Activated T-helper 1 cell treated with anti-CD3 and anti-CD28 coated beads, Interleukin-2, amount 50 U/mL, for 16 hours (primary cell): ENCODE measurements at places on chromosomes 12 and 14.

DNA sequence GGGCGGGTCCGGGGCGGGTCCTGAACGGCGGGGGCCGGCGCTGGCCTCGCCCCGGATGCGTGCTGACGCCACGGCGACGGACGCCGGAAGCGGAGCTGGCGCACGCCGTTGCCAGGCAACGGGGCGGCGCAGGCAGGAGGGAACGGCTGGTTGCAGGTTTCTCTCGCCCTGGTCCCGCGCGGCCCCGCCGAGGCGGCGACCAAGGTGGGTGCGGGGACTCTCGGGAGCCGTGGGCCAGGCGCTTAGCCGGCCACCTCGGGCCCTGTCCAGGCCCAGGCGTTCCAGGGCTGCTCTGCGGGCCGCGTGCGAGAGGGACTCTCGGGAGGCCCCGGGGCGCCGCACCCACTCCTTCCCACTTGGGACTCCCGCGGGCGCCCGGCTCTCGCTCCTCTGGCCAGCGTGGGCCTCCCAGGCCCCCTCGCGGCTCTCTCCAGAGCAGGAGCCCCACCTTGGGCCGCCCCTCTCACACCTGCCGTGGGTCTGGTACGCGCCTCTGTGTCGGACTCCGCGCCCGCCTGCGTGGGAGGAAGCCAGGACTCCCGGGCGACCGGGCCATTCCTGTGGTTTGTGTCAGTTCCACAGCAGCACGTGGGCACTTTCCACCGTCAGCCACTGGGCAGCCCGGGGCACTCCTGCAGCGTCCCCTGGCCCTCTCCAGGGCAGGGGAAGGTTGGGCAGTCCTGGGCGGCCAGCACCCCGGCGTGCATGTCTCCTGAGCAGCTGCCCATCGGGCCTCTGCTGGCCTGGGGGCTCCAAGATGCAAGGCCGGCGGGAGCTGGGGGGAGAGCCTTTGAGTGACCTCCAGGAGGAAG lies at the start of gene CLBA1:
Gene CLBA1, plus strand, starts transcription at position 114 of the 812 bp plus-strand sequence. Its CDS starts 644 bp downstream, at position 758.
- DNase-seq: peak; percentile 70

DNA sequence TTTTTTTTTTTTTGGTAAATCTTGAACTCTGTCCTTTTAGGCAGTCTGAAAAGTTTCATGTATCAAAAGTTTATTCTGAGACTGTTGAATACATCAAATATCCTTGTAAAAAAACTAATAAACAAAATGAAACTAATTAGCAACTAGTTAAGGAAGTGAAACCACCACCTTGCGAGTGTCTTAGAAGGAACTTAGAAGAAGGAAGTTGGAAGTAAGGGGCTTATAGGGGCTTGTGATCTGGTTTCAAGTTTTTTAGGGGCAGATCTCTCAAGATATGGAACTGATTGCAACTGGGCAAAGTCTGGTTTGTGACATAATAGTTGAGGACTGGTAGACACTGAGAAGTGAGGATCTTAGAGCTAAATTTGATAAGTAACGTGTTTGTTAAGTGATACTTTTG lies 748.8 kb downstream of the C12orf50 start:
- no peak for DNase-seq

DNA sequence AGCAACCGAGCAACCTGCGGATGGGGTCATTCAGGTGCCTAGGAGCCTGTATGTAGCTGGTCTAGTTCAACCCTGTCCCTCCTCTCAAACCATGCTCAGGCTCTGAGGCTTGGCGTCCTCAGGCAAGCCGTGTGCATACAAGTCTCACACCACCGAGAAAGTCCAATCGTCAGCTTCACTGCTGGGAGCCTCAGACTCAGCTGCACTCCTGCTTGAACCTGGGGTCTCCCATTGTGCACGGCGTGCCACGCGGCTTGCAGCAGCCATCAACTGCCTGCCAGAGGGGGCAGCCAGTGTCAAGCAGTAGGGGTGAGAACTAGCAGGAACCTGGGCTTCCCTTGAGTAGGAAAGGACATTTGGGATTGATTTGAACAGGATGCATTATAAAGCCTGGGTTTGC lies 1064.6 kb downstream of the BCL11B start:
- DNase-seq: no peak

DNA sequence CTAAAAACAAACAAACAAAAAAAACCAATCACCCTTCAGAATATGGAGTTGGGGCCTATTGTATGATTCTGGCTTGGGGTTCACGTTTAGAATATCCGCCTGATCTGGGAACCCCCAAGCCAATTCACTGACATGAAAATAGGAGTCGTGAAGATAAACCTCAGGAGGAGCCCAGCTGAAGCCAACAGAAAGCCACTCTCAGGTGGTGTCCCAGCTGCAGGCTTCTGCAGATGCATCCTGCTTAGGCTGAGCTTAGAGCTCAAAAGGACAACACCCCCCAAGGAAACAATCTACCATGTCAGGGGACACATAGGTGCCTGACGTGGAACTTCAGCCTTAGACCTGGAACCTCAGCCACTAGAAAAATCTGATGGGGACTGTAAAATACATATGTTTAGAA lies 51.9 kb downstream of the SYNE3 start:
- DNase-seq: no peak

- DNase-seq: no peak
These were observed 108.5 kb downstream of the SCARB1 start for GRCh38 chr12:124754949-124755800.

DNA sequence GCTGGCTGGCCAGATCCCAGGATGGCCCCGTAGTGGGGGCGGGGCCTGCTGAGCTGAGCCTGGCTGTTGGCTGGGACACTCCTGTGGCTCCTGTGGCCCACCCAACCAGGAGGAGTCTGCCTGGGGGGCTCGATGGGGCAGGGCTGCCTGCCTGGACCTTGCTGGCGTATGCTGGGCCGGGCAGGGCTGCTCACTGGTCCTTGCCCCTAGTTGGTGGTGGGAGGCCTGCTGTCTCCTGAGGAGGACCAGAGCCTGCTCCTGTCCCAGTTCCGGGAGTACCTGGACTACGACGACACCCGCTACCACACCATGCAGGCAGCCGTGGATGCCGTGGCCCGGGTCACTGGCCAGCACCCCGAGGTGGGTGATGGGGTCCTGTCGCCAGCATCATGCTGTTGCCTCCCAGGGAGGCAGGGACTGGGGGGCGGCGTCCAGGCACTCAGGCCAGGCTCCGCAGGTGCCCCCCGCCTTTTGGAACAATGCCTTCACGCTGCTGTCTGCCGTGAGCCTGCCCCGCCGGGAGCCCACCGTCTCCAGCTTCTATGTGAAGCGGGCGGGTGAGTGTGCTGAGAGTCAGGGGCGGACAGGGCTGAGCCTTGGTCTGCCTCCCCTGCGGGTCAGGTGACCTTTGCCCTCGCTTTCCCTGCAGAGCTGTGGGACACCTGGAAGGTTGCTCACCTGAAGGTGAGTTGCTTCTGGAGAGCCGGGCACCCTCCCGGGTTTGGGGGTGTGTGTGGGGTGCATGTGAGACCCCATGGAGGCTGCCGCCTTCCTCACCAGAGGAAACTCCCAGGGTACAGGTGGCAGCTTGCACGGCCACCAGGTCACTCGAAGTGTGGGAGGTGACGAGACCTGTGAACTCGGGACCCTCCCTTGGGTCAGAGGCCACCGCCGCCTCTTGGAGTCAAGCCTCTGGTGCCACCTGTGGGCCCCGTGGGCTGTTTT lies 3.4 kb downstream of the NOC4L start:
- no peak for DNase-seq

DNA sequence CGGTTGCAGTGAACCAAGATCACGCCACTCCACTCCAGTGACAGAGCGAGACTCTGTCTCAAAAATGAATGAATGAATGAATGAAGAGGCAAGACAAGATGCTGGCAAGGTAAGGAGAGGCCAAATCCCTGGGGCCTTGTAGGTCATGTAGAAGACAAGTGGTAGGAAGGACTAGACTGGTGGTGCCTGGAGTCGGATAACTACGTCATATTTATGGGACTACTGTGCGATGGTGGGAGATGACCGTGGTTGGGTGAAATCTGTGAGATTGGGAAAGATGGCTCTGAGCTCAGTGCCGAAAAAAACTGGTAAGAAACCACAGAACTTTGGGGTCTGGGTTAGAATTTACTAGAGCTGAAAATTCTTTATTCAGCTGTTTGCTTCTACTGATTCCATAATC lies 50.6 kb downstream of the HELB start:
- DNase-seq: no peak

- no peak for DNase-seq
These were observed 50.3 kb downstream of the TSHR start for GRCh38 chr14:81005540-81006228.

GRCh38 chr12:78888568-78888967 lies 24.0 kb downstream of the SYT1 start:
- DNase-seq: no peak

DNA sequence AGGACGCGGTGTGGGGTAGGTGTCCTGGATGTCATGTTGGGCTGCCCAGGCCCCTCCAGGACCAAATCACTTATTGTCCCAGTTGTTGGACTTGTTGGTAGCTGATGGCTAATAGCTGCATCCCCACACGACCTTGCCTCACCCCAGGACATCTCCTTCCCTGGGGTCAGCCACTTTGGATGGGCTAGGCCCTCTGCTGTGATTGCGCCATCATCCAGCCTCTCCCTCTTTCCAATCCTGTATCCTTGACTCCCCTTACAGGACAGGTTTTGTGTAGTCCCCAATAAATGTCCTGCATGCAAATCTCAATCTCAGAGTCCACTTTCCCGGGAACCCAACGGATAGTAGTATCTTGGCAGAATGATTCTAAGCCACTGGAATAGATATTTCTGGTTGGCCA lies 43.4 kb upstream of the CHST11 start:
- DNase-seq: no peak

DNA sequence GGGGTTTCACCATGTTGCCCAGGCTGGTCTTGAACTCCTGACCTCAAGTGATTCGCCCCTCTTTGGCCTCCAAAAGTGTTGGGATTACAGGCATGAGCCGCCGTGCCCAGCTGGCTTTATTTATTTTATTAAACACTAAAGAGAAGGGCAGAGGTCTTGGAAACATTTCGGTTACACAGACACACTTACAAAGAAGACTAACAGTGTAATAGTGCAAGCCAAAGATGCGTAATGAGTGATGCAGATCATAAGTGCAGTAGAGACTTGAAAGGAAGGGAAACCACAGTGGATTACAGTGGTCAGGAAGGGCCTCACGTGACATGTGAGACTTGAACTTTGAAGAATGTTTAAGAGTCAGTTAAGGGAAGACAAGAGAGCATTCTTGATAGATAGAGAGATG lies 33.9 kb upstream of the CDK17 start:
- peak; percentile 15 for DNase-seq

DNA sequence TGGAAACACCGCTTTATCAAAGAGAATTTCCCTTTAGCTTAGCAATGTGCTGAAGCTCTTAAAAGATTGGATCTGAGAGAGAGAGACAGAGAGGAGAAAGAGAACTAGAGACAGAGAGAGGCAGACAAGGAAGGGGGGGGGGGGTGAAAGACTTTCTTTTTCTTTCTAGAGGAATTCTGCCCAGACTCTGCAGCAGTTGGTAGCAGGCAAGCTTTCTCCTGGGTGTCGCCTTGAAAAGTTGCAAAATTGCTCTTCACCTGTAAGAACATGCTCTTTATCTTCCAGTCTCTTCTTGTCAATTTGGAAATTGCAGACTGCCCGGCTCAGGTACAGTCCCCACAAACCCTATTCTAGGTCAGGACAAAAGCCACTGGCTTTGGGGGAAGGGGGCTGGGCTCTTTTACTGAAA lies 2.9 kb upstream of the OTX2 start:
- DNase-seq: no peak

GRCh38 chr12:123306200-123306599 lies 34.5 kb upstream of the CDK2AP1 start:
- DNase-seq: no peak

DNA sequence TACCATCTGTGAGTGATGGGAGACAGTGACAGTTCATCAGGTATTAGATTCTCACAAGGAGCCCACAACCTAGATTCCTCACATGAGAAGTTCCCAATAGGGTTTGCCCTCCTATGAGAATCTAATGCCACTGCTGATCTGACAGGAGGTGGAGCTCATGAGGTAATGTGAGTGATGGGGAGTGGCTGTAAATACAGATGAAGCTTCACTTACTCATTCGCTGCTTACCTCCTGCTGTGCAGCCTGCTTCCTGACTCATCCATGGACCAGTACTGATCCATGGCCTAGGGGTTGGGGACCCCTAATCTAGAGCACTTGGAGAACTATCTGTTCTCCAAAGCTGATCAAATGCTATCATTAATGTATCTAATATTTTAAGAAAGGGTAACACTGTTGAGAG lies 17.7 kb downstream of the CLEC2D start:
- DNase-seq: no peak

DNA sequence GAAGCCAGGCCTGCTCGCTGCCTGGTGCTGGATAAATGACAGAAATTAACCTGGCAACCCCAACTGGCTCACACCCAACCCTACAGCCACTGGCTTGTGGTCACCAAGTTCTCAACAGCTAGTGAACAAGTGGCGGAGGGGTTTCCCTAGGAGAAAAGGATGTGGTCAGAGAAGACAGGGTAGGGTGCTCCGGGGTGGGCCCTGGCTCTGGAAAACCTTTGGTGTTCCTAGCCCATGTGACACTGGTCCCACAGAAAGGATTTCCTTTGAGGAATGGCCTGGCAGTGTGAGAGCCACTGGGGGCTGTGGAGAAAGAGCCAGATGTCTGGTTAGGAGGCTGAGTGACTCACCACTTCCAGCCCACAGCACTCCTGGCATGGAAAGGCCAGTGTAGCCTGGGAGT lies 8.7 kb downstream of the SYNE3 start:
- DNase-seq: no peak

- no peak for DNase-seq
These were observed 1.2 kb downstream of the CPSF6 start for GRCh38 chr12:69240631-69240995.

DNA sequence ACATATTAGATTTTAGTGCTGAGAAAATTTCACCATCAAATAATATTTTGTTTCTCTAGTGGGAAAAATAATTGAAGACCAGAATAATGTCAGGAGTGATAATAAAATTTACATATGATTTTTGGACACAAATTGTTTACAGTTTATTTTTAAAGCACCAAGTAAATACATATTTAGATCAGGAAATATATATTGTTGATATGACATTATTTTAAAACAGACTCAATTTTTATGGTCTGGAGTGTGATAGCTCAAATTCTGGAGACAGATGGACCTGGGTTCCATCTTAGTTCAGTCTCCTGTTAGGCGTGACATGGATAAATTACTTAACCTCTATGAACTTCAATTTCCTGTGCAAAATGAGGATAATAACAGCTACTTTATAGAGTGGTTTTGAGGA lies 135.4 kb downstream of the TPH2 start:
- DNase-seq: no peak

DNA sequence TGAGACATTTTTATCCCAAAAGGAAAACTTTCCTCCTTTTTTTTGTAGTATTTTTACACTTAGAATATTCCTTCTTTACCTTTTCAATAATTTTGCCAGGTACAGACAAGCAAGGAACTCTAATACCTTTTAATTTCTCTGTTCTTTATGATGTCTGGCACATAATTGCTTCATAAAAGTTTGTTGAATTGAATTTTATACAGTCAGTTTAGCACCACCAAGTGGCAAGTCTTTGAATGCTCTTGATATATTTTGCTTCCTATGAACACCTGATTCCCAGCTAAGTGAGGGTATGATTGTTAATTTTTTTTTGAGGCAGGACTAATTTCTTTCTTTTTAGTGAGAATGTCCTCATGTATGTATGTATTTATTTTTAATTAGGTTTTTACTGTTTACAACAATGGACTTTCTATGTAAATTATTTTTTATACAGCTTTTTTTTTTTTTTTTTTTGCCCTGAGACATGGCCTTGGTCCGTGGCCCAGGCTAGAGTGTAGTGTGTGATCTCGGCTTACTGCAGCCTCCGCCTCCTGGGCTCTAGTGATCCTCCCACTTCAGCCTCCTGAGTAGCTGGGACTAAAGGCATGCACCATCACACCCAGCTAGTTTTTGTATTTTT lies 6.9 kb downstream of the TBC1D15 start:
- no peak for DNase-seq
